ENCODE measurements at places on chromosomes 13 and 19.

GRCh38 chr13:99374994-99375737 lies 68.0 kb upstream of the GPR183 start:
- DNase-seq = peak; percentile 69

DNA sequence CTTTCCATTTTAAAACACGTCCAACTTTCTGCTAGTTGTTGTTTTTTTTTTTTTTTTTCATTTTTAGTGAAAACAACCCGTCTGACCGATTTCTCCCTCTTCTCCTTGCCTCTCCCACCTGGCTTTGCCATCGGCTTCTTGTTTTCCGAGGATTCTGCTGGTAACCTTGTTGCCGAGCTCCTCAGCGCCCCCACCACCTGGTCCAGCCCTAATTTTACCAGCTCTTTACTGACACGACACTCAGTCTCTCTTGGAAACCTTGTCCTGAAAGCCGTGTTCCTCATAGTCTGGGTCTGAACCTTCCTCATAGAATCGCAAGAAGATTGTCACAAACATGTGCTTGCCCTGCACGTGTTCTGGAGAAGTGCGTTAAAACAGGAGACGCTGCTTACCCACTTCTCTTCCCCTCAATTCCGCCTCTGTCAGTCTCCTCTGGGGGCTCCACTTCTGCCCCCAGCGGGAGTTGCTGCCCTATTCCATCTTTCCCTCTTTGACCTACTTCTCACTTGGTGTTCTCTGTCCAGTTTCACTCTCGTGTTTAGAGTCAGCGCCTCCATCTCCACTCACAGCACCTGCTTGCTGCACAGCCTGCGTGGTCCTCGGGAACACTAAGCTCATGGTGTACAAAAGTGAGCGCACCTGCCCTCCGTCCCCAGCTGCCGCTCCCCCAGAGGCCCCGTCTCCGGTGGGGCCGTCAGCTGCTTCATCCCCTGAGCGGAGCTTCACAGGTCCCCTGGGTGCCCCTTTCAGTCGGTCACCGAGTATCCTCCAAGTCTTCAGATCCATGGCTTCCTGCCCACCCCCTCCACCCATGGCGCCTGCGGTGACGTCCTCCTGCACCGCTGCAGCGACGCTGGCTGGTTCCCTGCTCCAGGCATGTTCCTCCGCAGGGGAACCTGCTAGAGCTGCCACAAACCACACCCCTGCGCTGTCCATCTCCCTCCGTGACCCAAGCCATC lies 65.1 kb downstream of the TM9SF2 start:
- DNase-seq = no peak

- DNase-seq = no peak
Measured at GRCh38 chr13:45658586-45659235, 43.2 kb upstream of the ERICH6B start.

GRCh38 chr19:15260939-15261338 lies 28.7 kb upstream of the EPHX3 start:
- no peak for DNase-seq

- DNase-seq = no peak
Measured at GRCh38 chr13:42028113-42028799, 20.2 kb upstream of the DGKH start.

DNA sequence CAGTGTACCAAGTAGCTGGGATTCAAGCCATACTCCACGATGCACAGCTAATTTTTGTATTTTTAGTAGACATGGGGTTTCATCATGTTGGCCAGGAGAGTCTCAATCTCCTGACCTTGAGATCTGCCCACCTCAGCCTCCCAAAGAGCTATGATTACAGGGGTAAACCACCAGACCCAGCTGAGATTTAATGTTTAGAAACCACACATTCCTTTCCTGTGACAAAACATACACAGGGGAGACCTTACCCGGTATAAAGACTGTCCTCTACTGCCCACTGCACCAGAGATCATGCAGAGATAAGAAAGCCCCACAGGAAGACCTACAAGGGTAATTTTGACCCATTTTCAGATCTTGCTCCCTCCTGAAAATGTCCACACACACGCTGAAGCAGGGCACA lies 22.8 kb upstream of the ZNF83 start:
- no peak for DNase-seq

GRCh38 chr13:66940113-66940512 lies 290.0 kb downstream of the PCDH9 start:
- DNase-seq = no peak

- no peak for DNase-seq
Measured at GRCh38 chr13:99058527-99059495, 80.9 kb upstream of the DOCK9 start.

DNA sequence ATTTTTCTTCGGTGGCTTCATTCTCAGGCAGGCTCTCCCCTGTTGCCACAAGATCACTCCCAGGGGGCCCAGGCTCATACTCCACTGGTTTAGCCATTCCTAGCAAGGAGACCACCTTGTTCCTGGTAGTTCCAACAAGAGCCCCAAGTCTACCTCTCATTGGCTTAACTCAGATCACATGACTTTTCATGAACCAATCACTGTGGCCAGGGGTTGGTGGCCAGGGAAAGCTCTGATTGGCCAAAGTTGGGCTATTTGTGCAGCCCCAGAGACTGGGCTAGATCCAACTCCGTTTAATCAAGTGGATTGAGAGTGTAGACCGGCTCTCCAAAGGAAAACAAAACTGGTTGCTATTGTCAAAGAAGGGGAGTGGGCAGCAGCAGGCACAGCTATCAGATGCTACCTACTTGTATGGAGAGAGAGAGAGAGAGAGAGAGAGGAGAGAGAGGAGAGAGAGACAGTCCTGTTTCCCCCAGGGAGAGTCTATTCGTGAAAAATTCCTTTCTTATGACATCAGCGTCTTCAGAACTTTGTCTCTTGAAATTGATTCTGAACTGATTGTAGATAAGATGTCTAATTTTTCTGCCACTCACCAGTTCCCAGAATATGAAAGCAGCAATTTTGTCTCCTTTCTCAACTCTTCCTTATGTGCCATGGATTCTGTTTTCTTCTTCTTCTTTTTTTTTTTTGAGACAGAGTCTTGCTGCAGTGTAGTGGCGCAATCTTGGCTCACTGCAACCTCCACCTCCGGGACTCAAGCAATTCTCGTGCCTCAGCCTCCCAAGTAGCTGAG lies 5.9 kb downstream of the CEACAM19 start:
- no peak for DNase-seq
